ENCODE measurements at places on chromosomes 16 and 17.

GRCh38 chr16:1708768-1709180, 2.8 kb downstream of the MAPK8IP3 start:
- DNase-seq = peak; percentile 44

DNA sequence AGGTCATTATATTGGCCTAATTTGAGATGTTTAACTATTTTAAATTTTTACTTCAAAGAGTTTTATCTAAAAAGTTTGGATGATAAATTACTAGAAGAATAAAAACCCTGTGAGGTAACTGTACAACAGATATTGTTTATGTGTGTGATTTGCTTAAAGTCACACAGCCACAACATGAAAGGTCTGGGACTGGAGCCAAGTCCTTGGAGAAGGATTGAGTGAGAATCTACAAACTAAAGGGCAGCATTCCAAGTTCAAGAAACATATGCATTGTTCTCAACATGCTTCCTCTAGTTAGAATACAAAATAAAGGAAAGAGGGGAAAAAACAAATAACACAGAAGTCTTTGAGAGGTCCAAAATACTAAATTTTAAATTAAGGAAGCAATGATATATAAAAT, 131.5 kb upstream of the MON1B start:
- DNase-seq = no peak

GRCh38 chr17:16969931-16970906, 1.7 kb downstream of the TNFRSF13B start:
- DNase-seq = no peak

DNA sequence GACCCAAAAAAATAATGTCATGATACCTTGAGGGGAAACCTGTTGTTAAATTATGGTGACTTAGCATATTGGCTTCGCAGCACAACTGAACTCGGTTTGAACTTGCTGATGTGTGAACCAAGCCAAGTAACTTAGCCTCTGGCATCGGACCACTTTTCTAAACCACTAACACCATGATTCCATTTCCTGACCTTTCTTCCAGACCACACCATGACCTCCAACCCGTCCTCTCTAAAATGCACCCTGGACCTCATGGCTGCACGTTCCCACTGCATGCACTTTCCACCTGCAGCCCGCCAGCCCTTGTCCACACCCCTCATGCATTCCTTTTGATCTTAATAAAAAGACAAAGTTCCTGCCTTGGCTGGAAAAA, 29.3 kb downstream of the DYNLRB2 start:
- DNase-seq = no peak

All from GM03348 (cell line).